ENCODE measurements at places on chromosomes 1 and 21. TPM values are rescaled to one million over a fixed set of nuclear protein-coding genes. Genes with fewer than 3 reads are reported as not detected.

Gene S100A8
- 87.6 TPM for total RNA-seq

Gene CHI3L2
- 5.0 TPM for total RNA-seq

Gene NT5C1A
- 19.6 TPM for total RNA-seq

Gene PLPPR4
- 18.3 TPM for total RNA-seq

Gene NBPF20
- total RNA-seq, result 11.1 TPM

Gene IFNLR1
- total RNA-seq, result 0.62 TPM

Gene CFHR4
- not detected for total RNA-seq

Gene TM2D1
- 95.3 TPM for total RNA-seq

Gene COL8A2
- 39.8 TPM for total RNA-seq

Gene TFF2
- not detected for total RNA-seq

Gene FCRL4
- total RNA-seq, result not detected

DNA sequence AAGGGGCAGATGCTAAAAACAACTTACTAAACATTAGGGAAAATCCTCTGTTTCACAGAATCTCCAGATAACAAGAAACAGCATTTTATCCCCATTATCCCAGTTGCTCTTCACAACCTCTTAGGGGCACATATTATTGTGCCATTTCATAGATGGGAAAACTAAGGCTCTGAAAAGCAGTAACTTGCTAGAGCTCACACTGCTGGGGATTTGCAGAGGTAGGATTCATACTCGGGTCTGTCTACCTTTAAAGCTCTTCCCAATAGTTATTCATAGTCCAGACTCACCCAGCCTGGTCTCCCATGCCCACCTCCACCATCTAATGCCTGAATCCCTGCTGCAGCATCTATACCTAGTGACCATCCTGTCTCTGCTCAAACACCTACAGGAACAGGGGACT, 67.7 kb downstream of the RRAGC start:
- DNase-seq, result no peak

DNA sequence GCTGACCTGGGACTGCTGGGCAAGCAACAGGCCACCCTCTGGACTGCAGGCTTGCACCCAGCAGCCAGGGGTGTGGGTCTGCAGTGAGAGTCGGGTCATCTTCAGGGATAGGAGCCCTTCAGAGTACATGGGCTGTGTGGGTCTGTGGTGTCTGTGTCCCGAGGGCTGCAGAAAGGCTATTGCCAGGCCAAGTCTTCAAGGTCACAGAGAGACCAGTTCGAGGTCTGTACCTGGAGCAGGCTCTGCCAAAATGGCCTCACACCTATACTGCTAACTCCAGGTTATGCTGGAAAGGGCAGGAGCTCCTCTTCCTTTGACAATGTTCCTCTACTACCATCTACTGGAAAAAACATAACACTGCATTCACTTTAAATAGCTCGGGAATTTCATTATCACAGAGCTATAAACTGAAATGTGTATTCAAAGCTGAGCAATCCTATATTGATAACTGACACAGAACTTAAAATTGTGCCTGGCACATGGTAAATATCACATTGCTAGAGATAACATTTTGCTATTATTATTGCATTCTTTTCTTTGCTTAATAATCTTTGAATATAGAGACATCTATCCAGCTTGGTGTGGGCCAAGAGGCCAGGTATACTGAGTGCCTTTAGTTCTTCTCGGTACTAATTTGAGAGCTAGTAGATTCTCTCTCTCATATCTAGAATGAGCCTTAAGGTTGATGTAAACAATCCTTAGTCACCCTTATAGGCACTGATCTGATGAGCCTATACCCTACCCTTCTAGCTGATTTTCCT, 6.9 kb upstream of the DNAH14 start:
- peak; percentile 61 for DNase-seq

DNA sequence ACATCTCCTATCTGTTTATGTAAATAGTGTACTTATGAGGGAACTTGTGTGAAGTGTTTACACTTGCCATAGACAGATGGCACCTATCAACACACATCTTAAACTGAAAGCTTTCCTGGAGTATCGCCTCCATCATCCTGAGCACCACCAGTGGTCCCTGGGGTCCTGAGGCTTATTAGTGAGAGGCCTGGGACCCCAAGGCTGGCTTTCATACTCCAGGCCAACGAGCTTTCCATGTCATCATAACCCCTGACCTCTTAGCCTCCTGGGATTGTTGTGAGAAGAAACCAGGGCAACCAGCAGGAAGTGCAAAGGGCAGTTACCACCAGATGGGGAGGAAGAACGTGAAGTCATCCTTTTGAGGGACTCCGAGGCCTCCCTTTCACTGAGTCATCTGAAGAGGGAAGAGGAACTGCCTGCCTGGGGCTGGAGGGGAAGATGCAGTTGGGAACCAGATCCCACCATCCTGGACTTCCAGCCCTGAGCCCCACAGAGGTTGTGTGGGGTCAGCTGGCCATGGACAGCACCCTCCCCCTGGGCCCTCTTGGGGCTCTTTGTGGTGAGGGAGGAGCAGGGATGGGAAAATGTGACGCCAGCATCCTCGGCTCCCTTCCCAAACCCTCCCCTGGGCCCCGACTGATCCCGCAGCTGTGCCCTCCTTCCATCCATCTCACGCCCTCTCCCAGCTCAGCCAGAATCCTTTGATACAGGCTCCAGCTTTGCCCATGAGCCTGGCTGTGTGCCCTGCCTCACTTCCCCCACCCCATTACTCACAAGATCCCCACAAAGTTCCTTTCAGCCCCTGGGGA, 5.8 kb downstream of the INKA2 start:
- peak; percentile 90 for DNase-seq

DNA sequence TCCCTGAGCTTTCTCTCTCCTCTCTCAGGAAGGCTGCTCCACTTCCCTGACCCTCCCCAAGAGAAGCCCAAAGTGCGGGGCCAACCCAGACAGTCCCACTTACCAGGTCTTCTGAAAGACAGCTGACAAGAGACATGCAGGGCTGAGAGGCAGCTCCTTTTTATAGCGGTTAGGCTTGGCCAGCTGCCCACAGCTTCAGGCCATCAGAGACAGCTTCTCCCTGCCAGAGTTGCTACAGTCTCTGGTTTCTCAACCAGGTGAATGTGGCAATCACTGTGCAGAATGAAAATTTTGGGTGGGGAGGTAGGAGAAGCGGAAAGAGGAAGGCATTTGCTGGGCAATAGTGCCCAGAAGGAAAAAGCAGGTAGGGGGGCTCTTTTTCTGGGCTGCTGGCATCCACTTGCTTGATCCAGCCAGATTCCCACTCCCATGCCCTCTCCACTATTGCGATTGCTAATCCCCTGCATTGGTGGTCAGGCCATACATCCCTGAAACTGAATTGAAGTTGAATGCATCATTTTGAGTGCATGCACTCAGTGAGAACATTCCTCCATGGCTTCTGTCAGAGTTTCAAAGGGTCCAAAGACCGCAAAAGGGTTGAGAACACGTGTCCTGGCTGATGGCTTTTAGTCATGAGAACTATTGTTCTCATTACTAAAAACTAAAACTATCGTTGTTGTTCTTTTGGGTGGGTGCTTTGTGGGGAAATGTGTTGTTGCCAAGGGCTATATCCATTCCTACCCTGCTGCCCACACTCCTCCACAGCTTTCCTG, at the start of gene S100A8:
Gene S100A8, minus strand, starts transcription at position 136 of the 773 bp plus-strand sequence. CDS start 538 bp downstream, outside the sequence.
- peak; percentile 38 for DNase-seq

DNA sequence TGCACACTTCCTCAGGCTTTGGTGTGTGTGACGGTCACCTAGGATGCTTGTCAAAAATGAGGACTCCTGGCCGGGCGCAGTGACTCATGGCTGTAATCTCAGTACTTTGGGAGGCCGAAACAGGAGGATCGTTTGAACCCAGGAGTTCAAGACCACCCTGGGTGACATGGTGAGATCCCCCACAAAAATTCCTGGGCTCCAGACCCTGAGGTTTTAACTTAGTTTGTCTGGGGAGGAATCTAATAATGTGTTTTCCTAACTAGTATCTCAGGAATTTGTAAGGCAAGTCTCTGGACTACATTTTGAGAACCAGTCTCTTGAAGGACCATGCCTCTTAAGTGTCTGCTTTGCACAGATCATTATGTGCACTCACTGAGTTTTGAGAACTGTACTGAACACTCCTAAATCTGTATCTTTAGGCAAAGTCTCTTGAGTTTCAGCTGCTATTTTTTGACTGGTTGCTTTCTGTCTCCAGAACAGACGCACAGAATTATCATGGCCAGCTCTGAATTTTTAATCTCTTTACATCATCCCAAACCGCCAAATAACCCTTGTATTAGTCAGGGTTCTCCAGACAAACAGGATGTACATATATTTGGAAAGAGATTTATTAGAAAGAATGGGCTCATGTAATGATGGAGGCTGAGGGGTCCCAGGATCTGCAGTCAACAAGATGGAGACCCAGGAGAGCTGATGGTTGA, 45.5 kb upstream of the VANGL1 start:
- no peak for DNase-seq

DNA sequence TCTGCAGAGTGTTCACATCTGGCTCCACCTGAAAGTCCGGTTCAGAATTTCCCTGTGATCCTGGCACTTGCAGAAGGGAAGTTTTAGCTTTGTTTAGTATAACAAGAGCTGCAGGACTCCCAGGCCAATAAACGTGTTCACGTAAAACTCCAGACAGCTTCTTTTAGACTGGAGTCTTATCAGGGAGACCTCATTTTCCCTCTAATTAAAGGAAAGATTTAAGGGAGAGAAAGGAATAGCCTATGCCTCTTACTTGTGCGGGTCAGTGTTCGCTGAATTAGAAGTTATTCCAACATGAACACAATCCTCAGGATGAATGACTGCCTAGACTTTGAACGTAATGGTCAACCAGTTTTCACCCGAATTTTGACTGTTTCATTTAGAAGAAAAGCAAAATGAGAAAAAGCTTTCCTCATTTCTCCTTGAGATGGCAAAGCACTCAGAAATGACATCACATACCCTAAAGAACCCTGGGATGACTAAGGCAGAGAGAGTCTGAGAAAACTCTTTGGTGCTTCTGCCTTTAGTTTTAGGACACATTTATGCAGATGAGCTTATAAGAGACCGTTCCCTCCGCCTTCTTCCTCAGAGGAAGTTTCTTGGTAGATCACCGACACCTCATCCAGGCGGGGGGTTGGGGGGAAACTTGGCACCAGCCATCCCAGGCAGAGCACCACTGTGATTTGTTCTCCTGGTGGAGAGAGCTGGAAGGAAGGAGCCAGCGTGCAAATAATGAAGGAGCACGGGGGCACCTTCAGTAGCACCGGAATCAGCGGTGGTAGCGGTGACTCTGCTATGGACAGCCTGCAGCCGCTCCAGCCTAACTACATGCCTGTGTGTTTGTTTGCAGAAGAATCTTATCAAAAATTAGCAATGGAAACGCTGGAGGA, 202.1 kb upstream of the SGIP1 start:
- peak; percentile 89 for DNase-seq

DNA sequence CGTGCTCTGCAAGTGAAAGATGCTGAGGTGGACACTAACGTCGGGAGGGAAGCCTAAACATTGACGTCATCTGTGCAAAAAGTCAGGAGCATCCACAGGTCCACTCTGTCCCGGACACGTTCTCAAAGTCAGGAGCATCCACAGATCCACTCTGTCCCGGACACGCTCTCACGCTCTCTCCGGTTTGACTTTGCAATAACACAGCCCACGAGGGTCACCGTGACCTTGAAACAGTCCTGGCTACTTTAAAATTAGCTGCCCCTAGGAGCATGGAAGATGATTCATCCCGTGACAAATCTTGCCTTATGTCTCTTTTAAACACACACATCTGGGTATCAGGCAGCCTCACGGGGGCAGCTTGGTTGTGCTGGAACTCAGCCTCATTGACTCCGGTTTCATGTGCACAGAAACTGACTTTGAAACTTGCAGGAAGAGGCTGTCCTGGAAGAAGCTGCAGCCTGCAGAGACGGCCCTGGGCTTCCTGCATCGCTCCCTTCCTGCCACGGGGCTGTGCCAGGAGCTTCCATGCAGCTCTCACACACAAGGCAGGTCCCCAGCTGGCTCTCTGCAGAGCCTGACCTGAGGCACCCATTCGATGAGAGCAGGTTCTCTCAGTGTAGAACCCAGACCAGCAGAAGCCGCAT, 18.1 kb upstream of the COL18A1 start:
- peak; percentile 77 for DNase-seq

DNA sequence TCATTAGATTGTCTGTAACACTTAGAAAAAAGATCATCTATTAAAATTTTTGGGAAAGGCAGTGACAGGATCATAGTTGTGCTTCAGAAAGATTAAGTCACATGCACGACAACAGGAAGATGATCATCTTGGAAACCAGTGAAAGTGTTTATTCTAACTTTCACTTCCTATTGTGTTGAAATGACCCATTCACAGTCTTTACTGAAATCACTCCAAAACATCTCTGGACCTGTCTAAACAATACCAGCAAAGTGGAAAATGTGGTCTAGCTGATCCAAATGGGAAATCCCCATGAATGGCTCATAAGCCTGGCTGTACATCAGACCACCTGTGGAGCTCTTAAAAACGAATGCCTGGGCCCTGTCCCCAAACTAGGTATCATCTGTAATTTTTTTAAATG, 111.1 kb upstream of the ETV3 start:
- DNase-seq, result no peak

DNA sequence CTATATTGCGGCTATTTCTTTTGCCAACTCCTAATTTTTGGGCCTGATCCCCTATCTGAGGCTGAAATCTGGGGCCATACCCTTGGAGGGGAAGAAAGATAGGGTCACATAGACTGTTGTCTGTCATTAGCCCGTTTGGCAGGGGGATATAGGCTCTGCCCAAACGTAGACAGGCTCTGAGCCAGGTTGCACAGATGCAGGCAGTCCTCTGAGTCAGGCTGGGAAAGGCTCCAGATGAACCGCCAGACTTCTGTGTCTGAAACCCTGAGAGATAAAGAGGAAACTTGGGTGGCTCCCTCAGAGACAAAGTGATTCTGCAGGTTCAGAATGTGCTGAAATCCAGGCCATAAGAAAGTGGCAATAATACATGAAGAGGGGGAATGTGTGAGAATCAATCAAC, 4.0 kb upstream of the CAP1 start:
- DNase-seq, result peak; percentile 85

DNA sequence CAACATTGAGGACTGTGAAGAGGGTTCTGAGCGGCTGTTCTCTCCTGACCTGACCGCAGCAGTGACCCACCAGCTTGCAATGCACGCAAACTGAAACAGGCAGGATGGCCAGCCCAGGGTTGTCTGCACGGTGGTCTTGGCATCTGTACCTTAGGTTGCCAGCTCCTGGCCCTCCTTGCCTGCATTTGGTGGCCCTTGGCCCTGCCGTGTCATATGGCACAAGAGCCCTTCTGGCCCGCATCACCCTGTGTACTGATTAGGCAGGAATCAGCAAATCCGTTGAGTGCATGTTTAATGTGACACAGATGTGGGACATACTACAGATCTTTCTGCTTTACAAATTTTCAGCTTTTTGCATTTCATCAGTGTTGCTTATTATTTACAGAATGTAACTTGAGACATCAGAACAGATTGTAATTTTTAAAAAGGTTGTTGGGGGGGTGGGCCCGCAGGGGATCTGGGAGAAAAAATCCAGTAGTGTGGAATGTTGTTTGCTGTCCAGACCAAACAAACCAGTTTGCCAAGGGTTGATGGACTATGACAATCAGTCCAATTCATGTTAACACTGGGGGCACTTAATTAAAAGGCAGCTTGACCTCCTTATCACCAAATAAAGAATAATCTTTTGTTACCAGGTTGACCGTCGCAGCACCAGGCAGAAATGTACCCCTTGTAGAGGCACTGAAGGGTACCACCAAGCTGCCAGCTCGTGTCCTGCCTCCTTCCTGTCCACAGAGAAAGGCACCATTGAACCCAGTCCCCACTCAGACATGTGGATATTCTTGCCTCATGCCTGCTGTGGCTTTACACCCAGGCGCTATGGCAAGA, 132.6 kb downstream of the DHRS3 start:
- DNase-seq, result no peak

- no peak for DNase-seq
These were observed 9.3 kb downstream of the MYOC start for GRCh38 chr1:171643156-171643555.

- DNase-seq, result peak; percentile 67
These were observed at the start of gene CDK18 for GRCh38 chr1:205504311-205505075. Gene CDK18 (plus strand): TSS chr1:205504669. CDS start chr1:205523168, 18,499 bp downstream.

Data from tongue (tissue), 3 donors.